HFFc6 (cell line): ENCODE measurements at places on chromosomes 7 and 10. TPM values are rescaled to one million over a fixed set of nuclear protein-coding genes. Genes with fewer than 3 reads are reported as not detected.
A peak's percentile ranks its signal among the peaks of the same experiment; 100 is the strongest.

The ARL4A gene
- total RNA-seq: 13.1 to 16.1 TPM (median 15.5 TPM) in 3 replicates

The TWIST1 gene
- 47.8 and 50.6 TPM in 2 replicates for total RNA-seq

DNA sequence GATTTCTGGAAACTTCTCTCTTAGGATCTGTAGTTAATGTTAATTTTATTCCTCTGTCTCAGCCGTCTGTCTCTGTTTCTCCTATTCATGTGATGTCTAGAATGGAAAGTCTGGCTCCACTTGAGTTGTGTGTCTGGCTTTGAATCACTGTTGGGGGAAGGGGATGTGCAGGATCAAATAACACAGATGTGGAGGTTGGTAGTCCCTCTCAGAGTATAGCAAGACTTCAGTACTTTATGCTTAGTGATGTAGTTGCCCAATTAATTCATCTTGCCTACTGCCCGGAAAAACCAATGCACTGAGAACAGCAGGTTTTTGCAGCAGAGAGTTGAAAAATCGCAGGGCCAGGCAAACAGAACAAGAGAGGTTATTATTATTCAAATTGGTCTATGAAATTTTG lies 79.2 kb downstream of the PHTF2 start:
- H3K4me1 ChIP-seq: peaks cover 65% of the 10 kb centered on the region
- H3K27ac ChIP-seq: peak overlapping the region; percentile 19
- no peak overlapping the region for H3K4me3 ChIP-seq

The GBX1 gene
- not detected in 3 replicates for total RNA-seq

The REEP3 gene
- total RNA-seq: 69.7 to 72.4 TPM (median 69.8 TPM) in 3 replicates

The UPK3B gene
- not detected in 3 replicates for total RNA-seq

The ATOH7 gene
- 0.12 to 0.15 TPM in 2 of 3 replicates, not detected in the other for total RNA-seq

- DNase-seq: no peak
- no peak overlapping the region for H3K27ac ChIP-seq
- no peaks in the 10 kb centered on the region for H3K4me1 ChIP-seq
- H3K27me3 ChIP-seq: no peaks in the 10 kb centered on the region; the same call in 1 of the 2 replicates
- H3K36me3 ChIP-seq: peaks cover 4% of the 10 kb centered on the region; the same call in 1 of the 2 replicates
- H3K4me3 ChIP-seq: no peak overlapping the region
These were observed 69.5 kb upstream of the CFAP46 start for GRCh38 chr10:133011882-133012281.

DNA sequence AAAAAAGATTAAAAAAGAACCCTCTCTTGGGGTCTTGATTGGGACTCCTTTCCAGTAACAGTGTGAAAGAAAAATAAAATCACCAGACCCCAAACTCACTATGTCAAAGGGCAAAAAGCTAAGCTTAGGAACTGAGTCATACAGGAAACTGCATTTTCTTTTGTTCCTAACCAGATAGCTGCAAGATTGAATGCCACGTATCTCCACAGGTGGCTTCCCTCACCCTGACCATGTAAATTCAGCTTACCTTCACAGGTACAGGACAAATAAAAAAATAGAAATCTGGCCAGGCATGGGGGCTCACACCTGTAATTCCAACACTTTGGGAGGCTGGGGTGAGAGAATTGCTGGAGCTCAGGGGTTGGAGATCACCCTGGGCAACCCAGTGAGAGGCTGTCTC lies 32.5 kb upstream of the EIF4H start:
- H3K36me3 ChIP-seq: no peaks in the 10 kb centered on the region; the same call in 1 of the 2 replicates
- peaks cover 5% of the 10 kb centered on the region; the same call in 1 of the 2 replicates for H3K4me1 ChIP-seq
- DNase-seq: no peak
- H3K4me3 ChIP-seq: no peak overlapping the region

The TMEM196 gene
- total RNA-seq: not detected in 3 replicates

GRCh38 chr7:100077205-100077604 lies 4.3 kb downstream of the ZNF3 start:
- H3K36me3 ChIP-seq: peaks cover 72% of the 10 kb centered on the region
- no peak overlapping the region for H3K4me3 ChIP-seq
- peaks cover under 1% of the 10 kb centered on the region; the same call in 1 of the 2 replicates for H3K27me3 ChIP-seq
- peaks cover 25% of the 10 kb centered on the region for H3K4me1 ChIP-seq
- no peak for DNase-seq

DNA sequence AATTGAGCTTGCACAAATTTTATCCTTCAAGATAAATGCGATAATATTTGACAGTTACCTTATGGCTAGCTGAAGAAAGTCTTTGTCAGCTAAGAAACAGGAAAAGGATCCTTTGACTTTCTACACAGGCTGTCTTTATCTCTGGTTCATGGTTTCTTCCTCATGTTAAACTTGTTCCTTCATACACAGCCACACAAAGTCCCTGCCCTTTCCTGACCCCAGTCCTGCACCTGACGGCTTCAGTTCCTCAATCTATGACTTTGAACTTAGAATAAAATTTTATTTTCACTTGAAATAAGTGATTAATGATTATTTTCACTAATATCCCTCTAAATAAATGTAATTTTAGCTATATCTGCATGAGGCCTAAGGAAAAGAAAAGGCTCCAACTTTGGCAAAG lies 77.8 kb upstream of the PRSS1 start:
- H3K36me3 ChIP-seq: no peaks in the 10 kb centered on the region
- peaks cover 3% of the 10 kb centered on the region; the same call in 1 of the 2 replicates for H3K27me3 ChIP-seq
- no peak overlapping the region for H3K4me3 ChIP-seq

The VWA2 gene
- total RNA-seq: not detected in 3 replicates

- no peak overlapping the region for H3K27ac ChIP-seq
- H3K27me3 ChIP-seq: no peaks in the 10 kb centered on the region
- DNase-seq: no peak
- H3K4me3 ChIP-seq: peak overlapping the region; percentile 61; the same call in 1 of the 2 replicates
- H3K36me3 ChIP-seq: no peaks in the 10 kb centered on the region
- peaks cover 10% of the 10 kb centered on the region; the same call in 1 of the 2 replicates for H3K4me1 ChIP-seq
These were observed 167.6 kb downstream of the AMPH start for GRCh38 chr7:38463277-38464225.

The OPN1SW gene
- not detected in 3 replicates for total RNA-seq

The SMNDC1 gene
- 29.9 to 37.5 TPM (median 37.2 TPM) in 3 replicates for total RNA-seq

The NME8 gene
- not detected in 3 replicates for total RNA-seq

The RPS24 gene
- 1,192 to 1,375 TPM (median 1,277 TPM) in 3 replicates for total RNA-seq

DNA sequence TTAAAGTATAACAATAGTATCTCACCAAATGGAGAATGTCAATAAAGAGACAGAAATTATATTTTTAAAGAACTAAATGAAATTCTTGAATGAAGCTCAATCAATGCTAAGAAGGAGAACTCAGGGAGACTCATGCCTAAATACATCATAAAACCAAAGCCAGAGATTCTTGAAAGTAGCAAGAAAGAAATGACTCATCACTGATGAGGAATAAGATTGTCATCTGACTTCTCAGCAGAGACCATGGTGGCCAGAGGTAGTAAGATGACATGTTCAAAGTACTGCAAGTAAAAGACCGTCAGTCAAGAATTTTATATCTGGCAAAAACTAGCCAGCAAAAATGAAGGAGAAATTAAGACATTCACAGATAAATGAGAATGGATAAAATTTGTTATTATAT lies 399.0 kb downstream of the GRID1 start:
- H3K4me3 ChIP-seq: no peak overlapping the region
- no peak overlapping the region for H3K27ac ChIP-seq
- no peaks in the 10 kb centered on the region for H3K27me3 ChIP-seq
- no peaks in the 10 kb centered on the region for H3K4me1 ChIP-seq
- no peaks in the 10 kb centered on the region; the same call in none of the 2 replicates for H3K36me3 ChIP-seq
- no peak for DNase-seq

- H3K4me1 ChIP-seq: no peaks in the 10 kb centered on the region
- H3K27me3 ChIP-seq: peaks cover 34% of the 10 kb centered on the region
- H3K27ac ChIP-seq: no peak overlapping the region
These were observed 144.0 kb upstream of the RET start for GRCh38 chr10:42932735-42933447.

The HOXA11 gene
- 33.1 to 37.6 TPM (median 33.6 TPM) in 3 replicates for total RNA-seq

- no peak overlapping the region for H3K27ac ChIP-seq
- peaks cover 15% of the 10 kb centered on the region for H3K27me3 ChIP-seq
- no peaks in the 10 kb centered on the region for H3K36me3 ChIP-seq
- no peaks in the 10 kb centered on the region for H3K4me1 ChIP-seq
- H3K4me3 ChIP-seq: no peak overlapping the region
These were observed 108.4 kb upstream of the UNC5B start for GRCh38 chr10:71103961-71104360.

- H3K27me3 ChIP-seq: peaks cover 15% of the 10 kb centered on the region
- no peaks in the 10 kb centered on the region for H3K36me3 ChIP-seq
- H3K4me3 ChIP-seq: no peak overlapping the region
- H3K27ac ChIP-seq: no peak overlapping the region
- no peak for DNase-seq
These were observed 141.5 kb downstream of the ADCY1 start for GRCh38 chr7:45715471-45716352.

The RAPGEF5 gene
- 0.33 to 1.3 TPM (median 0.63 TPM) in 3 replicates for total RNA-seq

- H3K36me3 ChIP-seq: peaks cover 8% of the 10 kb centered on the region
- H3K27me3 ChIP-seq: peaks cover 5% of the 10 kb centered on the region
- no peak for DNase-seq
- H3K4me3 ChIP-seq: no peak overlapping the region
- H3K27ac ChIP-seq: no peak overlapping the region
These were observed 156.5 kb upstream of the NPS start for GRCh38 chr10:127392351-127393235.

- peak overlapping the region; percentile 10; the same call in 1 of the 2 replicates for H3K4me3 ChIP-seq
- peak overlapping the region; percentile 55 for H3K27ac ChIP-seq
- peaks cover 44% of the 10 kb centered on the region for H3K4me1 ChIP-seq
- peak; percentile 17 for DNase-seq
These were observed 297.9 kb upstream of the KLF6 start for GRCh38 chr10:4082861-4083260.

The NPY4R2 gene
- total RNA-seq: 0.36 TPM in 1 of 3 replicates, not detected in the others

The CTAGE8 gene
- not detected in 3 replicates for total RNA-seq

GRCh38 chr10:65952086-65952485 lies 973.8 kb upstream of the LRRTM3 start:
- H3K27me3 ChIP-seq: peaks cover 2% of the 10 kb centered on the region; the same call in 1 of the 2 replicates
- no peak overlapping the region for H3K4me3 ChIP-seq
- no peaks in the 10 kb centered on the region for H3K4me1 ChIP-seq
- no peak overlapping the region for H3K27ac ChIP-seq
- no peak for DNase-seq
- H3K36me3 ChIP-seq: no peaks in the 10 kb centered on the region

The CYP3A4 gene
- total RNA-seq: not detected in 3 replicates

- H3K36me3 ChIP-seq: no peaks in the 10 kb centered on the region; the same call in 1 of the 2 replicates
- no peak overlapping the region for H3K4me3 ChIP-seq
- H3K27me3 ChIP-seq: no peaks in the 10 kb centered on the region
- no peak for DNase-seq
- H3K4me1 ChIP-seq: no peaks in the 10 kb centered on the region
- no peak overlapping the region for H3K27ac ChIP-seq
These were observed 473.5 kb downstream of the AUTS2 start for GRCh38 chr7:70071766-70072165.

The SLC12A9 gene
- total RNA-seq: 19.5 to 23.1 TPM (median 22.0 TPM) in 3 replicates

DNA sequence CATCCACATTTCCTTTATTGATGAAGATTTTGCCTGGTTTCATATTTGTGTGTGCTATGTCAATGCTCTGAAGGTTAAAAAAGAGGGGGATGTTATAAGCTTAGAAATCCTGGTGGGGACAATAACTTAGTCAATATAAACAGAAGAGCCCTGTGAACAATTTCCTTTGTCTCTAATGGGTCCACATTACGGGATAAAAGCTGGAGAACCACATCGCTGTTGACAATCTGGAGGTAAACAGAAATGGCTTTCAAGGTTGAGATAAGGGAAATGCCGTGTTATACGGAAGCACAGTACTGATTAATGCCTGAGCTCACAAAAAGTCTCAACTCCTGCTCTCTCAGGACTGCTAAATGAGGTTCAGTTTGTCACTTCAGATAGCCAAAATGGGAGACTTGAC lies 16.8 kb downstream of the ASAH2 start:
- no peak overlapping the region for H3K4me3 ChIP-seq
- no peak overlapping the region for H3K27ac ChIP-seq
- H3K27me3 ChIP-seq: peaks cover 27% of the 10 kb centered on the region
- H3K4me1 ChIP-seq: no peaks in the 10 kb centered on the region
- no peak for DNase-seq

DNA sequence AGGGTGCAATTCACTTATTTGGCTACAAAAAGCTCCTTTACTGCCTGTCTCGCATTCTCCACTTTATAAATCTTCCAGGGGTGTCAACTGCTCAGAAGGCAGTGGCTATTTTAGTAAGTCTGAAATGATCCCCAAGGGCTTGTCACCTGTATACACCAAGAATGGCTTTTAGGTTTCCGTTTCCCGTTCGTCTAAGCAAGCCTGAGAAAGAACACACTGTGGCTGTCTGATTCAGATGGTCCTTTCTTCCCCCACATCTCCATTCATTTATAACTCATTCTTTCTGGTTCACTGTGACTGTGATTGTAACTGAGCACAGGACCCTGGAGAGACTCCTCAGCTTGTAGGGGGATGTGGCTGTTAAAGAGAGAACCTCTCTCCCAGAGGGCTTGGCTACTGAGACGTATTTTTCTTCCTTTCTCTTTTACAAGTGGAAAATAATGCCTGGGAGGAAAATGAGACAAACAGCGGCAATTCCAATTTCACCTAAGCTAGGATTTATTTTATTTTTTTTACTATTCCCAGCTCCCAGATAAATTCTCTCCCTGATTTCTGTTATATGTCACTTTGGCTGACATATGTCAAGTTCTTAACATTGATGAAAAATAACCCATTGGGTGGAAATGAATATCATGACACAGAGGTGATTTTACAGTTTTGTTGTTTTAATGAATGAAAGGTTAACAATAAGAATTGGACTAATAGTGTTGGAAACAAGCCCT lies 129.3 kb downstream of the FAM107B start:
- H3K4me1 ChIP-seq: peaks cover 15% of the 10 kb centered on the region
- no peak for DNase-seq
- H3K4me3 ChIP-seq: no peak overlapping the region
- peaks cover 17% of the 10 kb centered on the region for H3K27me3 ChIP-seq
- no peak overlapping the region for H3K27ac ChIP-seq

DNA sequence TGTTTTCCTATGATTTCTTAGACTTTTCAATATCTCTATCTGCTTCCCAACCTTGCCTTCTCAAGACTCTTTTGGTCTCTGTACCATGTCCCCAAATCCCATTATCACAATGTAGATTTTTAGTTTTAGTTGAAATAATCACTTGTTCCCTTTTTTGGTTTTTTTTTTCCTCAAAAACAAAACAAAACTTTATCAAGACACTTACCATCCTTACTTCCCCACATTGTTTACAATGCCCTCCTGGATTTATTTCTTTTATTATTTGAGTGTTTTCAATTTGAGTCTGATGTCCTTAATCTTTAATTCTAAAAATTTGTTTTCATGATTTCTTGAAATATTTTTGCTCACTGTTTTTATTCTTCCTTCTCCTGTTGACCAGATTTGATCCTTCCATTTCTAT lies 112.6 kb downstream of the CPED1 start:
- H3K27ac ChIP-seq: no peak overlapping the region
- peaks cover 33% of the 10 kb centered on the region for H3K36me3 ChIP-seq
- H3K4me3 ChIP-seq: no peak overlapping the region
- no peak for DNase-seq
- no peaks in the 10 kb centered on the region for H3K27me3 ChIP-seq

The CASTOR2 gene
- 22.7 to 25.7 TPM (median 23.0 TPM) in 3 replicates for total RNA-seq
